ENCODE measurements at places on chromosomes 5 and 9. TPM values are rescaled to one million over a fixed set of nuclear protein-coding genes. Genes with fewer than 3 reads are reported as not detected.

DNA sequence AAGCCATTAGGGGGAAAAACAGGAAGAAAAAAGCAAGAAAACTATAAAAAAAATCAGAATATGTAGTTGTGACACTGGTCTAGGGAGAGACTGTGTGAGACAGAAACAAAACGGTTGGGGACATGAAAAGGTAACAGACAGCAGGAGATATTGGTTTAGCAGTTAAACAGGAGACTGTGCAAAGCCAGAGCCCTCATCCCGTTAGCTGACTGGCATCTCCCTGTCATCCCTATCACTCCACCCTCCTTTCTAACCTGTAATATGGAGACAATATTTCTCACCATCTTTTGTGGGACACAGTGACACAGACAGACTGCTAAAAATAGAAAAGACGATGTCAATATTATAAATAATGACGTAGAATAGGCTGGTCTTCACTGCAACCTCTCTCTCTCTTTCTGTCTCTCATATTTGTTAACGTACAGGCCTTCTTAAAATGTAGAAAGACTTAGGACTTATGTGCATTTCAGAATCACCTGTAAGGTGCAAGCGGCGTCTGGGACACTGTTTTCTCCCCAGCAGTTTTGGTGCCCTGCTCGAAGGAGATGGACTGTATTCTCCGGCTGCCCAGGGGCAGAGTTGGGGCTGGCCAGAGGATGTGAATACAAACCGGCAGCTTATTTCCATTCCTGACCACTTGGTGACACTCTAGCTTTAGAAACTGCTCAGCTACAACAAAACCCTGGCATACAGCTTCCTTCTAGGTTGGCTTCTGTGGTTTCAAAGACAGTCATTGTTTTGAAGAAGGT, 190.6 kb downstream of the MAT2B start:
- no peaks in the 10 kb centered on the region for H3K36me3 ChIP-seq
- H3K4me1 ChIP-seq, result no peaks in the 10 kb centered on the region
- H3K4me3 ChIP-seq, result no peak overlapping the region
- DNase-seq, result peak; percentile 56

GRCh38 chr5:118224546-118224945, 763.8 kb downstream of the DTWD2 start:
- no peak overlapping the region for H3K4me3 ChIP-seq
- H3K27me3 ChIP-seq, result no peaks in the 10 kb centered on the region
- peaks cover 14% of the 10 kb centered on the region for H3K4me1 ChIP-seq
- no peak overlapping the region for H3K27ac ChIP-seq
- DNase-seq, result no peak

GPX3 gene
- total RNA-seq, result 32.5 TPM

DNA sequence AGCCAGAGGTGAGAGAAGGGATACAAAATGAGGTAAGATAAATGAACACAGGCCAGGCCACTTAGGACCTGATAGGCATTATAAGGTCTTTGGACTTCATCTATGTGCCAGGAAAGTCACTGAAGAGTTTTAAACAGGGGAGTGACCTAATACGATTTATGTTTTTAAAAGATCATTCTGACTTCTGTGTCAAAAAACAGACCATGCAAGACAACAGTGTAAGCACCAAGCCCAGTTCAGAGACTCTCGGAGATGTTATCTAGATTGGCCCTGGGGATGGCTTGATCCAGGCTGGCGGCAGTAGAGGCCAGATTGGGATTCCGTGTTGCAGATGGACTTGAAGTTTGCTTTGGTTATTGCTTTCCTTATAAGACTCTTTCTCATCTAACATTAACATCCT, 43.0 kb upstream of the DPYSL3 start:
- no peak for DNase-seq
- H3K4me3 ChIP-seq, result no peak overlapping the region
- H3K27me3 ChIP-seq, result no peaks in the 10 kb centered on the region
- no peak overlapping the region for H3K27ac ChIP-seq
- H3K4me1 ChIP-seq, result peaks cover 23% of the 10 kb centered on the region
- no peaks in the 10 kb centered on the region for H3K36me3 ChIP-seq

DNA sequence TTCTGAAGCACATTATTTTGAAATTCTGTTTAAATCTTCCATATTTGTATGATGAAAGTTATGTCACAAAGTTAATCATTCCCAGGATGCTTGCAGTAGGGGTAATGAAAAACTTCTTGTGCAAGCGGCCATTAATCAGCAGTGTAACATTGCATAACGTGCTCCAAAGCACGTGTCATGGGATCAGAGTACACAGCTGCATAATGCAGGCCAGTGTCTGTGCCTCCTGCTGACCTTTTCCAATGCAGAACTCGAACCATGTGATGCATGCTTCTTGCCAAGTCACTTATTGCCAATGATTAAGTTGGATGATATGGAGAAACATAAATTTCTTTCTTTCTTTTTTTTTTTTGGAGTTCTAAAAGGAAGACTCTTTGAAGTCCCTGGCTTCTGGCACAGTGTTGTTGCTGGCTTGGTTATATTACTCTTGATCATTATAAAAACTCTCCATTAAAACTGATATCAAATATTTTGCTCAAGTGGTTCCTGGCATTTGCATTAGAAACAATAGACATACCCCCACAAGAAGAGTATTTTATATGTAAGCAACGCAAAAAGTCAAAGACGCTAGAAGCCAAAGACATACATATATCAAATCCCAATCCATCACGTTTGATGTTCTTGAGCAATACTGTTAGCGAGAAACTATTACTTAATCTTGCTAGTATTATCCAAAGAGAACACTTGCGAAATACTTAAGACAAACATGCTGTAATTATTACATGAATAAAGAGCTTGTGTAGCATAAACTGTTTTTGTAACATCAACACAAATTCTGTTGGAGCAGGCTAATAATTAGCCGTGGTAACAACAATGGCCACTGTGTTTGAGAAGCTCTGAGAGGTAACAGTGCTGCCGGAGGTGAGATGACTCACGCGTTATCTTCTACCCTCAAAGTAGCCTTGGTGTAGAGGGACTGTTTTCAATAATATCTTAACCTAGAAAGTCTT, 164.2 kb downstream of the AUH start:
- no peak overlapping the region for H3K27ac ChIP-seq
- H3K27me3 ChIP-seq, result no peaks in the 10 kb centered on the region
- no peaks in the 10 kb centered on the region for H3K36me3 ChIP-seq

GRCh38 chr9:117744369-117744768, 40.2 kb downstream of the TLR4 start:
- H3K4me1 ChIP-seq, result no peaks in the 10 kb centered on the region
- no peaks in the 10 kb centered on the region for H3K36me3 ChIP-seq
- no peak overlapping the region for H3K27ac ChIP-seq
- no peaks in the 10 kb centered on the region for H3K27me3 ChIP-seq
- no peak for DNase-seq

PIP5K1B gene
- 1.8 TPM for total RNA-seq
